Mammary microvascular endothelial cell (primary cell): ENCODE measurements at places on chromosomes 1 and 21. TPM values are rescaled to one million over a fixed set of nuclear protein-coding genes. Genes with fewer than 3 reads are reported as not detected.

The SELL gene
- total RNA-seq = 0.05 and 4.3 TPM in 2 replicates

The OR10R2 gene
- total RNA-seq = not detected in 2 replicates

The ACTA1 gene
- not detected in 2 replicates for total RNA-seq

The TMEM240 gene
- 0.69 and 1.7 TPM in 2 replicates for total RNA-seq
